AG04450 (cell line): ENCODE measurements at places on chromosomes 7 and 10.

DNA sequence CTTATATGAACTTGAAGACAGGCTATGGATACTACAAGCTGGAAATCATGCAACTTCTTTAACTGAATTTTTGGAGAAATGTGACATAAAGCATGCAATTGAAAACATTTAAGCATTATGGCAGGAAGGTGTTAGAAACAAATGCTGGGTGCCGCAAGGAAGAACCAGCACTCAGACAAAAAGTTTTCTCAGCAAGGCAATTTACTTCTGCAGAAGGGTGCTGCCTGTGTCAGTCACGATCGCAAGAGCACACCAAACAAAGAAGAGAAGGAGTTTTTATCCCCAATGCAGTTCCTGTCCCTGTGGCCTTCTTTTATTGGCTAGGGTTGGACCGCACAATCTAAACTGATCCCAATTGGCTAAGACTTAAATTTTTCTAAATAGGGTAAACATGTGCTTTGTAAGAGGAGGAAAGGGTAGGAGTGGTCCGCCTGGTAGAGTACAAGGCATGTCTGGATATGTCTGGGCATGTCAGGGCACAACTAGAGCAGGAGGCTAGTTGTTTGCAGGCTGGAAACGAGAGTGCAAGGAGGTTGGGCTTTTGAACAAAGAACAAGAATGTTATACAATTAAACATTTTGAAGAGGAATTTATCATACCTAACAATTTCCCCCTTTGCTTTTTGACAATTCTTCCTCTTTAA lies 109.6 kb upstream of the FAM3C start:
- no peak for DNase-seq

DNA sequence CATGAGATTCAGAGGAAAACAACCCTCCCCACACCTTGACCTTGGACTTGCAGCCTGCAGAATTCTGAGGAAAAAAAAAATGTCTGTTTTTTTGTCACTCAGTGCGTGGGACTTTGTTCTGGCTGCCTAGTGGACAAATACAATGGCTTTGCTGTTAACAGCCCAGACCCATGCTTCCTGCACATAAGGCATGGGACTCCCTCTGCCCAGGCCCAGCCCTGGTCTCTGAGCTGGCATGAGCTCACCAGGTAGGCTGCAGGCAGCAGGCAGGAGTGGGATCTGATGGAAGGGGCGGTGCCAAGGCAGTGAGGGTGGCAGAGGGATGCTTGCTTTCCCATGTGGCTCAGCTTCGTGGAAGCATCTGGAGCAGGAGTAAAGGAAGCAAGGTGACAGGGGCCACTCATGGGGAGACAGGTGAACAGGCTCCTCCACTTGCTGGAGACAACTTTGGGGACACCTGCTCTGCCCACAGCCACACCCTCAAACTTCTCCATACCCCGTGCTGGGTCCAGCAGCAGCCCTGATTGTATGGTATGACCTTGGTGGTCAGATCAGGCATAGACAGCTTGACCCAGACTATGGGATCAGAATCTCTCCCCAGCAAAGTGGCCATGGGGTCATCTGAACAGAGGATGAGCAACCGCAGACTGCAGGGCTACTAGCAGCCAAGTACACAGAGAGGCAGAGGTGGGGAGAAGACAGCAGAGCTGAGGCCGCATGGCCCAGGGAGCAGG lies 27.0 kb downstream of the ANXA8 start:
- DNase-seq, result no peak

DNA sequence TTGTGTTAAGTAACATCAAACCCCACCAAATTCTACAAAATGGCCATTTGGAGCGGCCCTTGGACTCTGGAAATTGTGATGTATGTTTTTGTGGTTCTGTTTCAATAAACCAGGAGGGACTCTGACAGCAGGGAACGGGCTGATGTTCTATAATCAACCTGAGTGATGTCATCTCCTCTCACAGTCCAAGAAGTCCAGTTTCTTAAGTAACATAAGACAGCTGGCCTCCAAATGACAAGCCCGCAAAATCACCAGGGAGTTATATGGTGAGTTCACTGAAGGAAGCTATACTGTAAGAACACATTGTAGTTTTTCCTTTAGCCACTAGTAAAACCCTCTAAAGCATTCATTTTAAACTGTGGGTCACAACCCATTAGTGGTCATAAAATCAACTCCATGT lies 34.0 kb downstream of the GOT1 start:
- peak; percentile 42 for DNase-seq

DNA sequence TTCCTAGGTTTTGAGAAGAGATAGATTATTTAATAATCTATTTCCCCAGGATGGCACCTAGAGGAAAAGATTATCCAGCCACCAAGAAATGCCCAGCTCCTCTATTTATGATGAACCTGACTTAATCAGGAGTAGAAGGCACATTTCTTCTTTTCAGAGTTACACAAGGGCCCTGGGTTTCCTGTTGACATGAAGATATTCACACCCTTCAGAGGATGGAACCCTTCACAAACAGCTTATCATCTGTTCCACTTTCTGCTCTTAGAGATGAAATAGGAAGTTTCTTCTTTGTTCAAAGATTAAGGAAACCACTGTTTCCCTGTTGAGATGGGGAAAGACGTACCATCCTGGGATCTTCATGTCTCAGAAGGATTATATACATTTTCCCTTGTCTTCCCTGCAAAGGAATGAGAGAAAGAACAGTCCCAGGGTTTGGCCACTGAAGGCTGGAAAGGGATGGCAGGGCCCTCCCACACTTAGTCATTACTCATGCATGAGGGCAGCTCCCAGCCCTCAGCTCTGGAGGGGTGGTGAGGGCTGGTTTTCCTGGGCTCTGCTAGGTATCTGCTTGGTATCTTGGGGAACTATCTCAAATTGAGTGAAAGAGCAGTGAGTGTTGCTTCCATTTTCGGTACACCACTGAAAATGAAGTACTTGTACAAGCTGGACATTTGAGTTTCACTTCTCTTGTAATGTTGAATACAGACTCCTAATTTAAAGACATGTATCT lies 64.0 kb downstream of the MTPAP start:
- DNase-seq, result no peak

- DNase-seq, result no peak
Observed at GRCh38 chr10:113959383-113959760, 84.3 kb upstream of the ADRB1 start.
